Stimulated activated CD8-positive, alpha-beta memory T cell treated with anti-CD3 and anti-CD28 coated beads, Interleukin-7, amount 100 ng/mL, for 1 hour (primary cell): ENCODE measurements at places on chromosomes 4 and X.

GRCh38 chr4:121676345-121677075 is 20.3 kb downstream of the ANXA5 start:
- DNase-seq: no peak

GRCh38 chr4:102388611-102389010 is 43.3 kb upstream of the SLC39A8 start:
- DNase-seq: no peak

DNA sequence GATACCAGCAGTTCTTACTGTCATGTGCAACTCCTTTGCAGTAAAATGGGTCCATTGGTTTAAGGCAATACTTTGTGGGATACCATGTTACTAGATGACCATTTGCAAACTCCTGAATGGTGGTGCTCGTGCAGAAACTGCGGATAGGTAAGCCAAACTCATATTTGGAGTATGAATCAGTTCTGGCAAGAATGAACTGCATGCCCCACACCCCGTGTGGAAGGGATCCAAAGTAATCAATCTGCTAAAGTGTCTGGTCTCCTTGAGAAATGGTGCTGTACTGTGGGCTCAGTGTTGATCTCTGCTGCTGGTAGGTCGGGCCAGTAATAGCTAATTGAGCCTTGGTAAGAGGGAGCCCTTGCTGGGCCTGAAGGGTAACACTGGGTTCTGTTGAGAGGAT is 4.2 kb upstream of the TAB3 start:
- DNase-seq: no peak

DNA sequence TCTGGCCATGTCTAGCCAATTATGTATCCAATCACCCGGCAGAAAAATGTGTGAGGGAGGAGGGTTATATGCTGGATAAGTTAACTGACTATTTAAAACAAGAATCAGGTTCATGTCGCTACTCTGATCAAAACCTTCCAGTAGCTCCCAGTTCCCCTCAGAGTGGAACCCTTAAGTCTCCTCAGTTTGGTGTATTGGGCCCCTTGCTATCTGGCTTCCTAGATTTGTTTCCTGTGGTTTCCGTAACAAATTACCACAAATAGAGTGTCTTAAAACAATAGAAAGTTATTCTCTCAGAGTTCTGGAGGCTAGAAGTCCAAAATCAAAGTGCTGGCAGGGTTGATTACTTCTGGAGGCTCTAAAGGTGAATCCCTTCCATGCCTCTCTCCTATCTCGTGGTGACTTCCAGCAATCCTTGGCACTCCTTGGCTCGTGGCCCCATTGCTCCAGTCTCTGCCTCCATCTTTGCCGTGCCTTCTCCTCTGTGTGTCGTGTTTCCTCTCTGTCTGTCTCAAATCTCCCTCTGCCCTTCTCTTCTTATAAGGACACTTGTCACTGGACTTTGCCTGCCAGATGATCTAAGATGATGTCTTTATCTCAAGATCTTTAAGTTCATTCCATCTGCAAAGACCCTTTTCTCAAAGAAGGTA is 10.5 kb upstream of the ENPP6 start:
- DNase-seq: no peak

DNA sequence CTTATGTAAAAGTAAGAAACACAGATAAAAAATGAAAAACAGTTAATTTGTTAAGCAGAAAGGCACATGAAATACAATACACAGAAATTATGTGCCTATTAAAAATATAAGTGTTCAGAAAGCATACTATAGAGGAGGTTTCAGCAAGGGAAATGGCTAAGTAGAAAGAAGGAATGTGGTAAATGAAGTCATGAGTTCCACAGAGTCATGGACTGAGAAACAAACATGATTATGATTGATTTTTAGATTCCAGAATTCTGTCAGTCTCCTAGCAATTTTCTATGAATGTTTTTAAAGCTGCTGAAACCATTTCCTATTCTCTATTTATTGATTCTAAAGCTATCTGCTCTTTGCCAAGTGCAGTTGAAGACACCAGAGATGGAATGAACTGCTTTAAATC is 1398.4 kb downstream of the ARAP2 start:
- DNase-seq: no peak

DNA sequence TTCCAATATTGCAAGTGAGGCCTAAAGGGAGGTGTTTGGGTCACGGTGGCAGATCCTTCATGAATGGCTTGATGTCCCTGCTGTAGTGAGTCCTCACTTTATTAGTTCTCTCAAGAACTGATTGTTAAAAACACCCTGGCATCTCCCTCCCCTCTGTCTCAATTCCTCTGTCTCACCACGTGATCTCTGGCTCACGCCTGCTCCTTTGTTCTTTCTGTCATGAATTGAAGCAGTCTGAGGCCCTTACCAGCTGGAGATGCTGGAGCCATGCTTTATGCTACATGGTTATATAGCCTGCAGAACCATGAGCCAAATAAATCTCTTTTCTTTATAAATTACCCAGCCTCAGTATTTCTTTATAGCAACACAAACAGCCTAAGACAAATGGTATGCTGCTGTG is 980.7 kb upstream of the GRIA3 start:
- no peak for DNase-seq

GRCh38 chr4:103499094-103499493 is 220.7 kb downstream of the TACR3 start:
- no peak for DNase-seq

DNA sequence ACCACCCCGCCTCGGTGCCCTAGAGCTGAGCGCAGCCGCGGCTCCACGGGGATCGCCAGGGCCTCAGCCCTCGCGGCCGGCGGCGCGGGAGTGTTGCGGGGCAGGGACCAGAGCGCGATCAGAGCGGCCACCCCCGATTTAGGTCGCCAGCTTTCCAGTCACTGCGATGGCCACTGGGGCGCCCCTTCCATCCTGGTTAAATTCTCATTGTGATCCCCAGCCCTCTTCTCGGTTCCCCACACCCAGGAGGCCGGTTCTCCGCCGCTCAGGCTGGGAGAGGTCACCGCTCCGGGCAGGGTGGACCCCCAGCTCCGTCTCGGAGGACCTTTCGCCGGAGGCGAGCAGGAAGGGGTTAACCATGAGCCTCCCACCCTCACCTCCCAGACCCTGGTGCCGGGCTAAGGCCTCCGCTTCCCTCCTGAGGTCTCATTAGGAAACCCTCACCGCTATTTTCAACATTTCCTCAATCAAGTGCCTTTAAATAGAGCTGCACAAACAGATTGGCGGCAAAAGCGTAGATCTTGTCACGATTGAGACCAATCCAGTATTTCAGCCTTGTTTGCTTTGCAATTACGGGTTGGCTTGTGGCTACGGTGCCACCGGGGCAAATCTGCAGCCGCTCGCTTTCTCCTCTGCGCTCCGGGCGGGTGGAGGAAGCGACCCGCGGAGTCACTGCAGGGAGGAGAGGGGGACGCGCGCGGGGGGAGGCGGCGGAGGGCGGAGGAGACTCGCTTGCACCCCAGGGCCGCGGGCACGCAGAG is 8.3 kb upstream of the HAND2 start:
- DNase-seq: no peak

DNA sequence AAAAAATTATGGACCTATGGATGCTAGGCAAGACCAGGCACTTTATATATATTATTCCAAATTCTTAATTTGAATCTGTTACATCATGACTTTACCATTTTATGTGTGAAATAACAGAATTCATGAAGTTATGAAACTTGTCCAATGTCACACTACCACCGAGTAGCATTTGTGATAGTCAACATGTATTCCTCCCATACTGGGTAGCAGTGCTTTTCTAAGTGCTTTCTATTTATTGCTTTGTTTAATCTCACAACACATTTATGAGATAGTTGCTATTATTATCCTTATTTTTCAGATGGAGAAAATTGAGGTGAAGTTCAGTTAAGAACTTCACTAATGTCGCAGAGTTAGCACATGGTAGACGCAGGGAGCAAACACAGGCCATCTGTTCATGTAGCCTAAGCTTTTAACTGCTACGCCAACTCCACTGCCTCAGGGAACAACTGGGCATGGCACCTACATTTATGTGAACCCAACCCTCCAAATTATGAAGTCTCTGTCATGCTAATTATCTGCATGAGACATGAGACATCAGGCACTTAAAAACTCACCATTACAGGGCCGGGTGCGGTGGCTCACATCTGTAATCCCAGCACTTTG is 20.8 kb downstream of the GUCY1A1 start:
- no peak for DNase-seq

- DNase-seq: no peak
These were observed 5.4 kb downstream of the SLC25A6 start for GRCh38 chrX:1386338-1387127.

DNA sequence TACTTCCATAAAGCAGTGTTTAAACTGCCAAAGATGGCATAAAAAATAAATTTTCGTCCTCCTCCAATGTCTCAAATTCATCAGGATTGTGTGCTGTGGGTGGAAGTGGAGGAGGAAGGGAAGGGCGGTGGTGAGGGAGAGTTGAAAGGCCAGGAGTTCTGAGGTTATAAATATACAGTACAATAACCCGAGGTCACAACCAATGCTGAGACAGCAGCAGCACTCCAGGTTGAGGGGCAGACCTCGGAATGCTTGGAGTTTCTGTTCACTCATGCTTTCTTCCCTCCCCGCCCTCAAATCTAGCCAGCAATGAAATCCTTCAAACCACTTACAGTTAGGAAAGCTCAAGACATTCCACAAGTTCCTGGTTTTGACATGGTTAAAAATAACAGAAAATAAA is 134.0 kb upstream of the SMAD1 start:
- DNase-seq: no peak

GRCh38 chr4:160319221-160319867 is 1216.5 kb downstream of the RAPGEF2 start:
- no peak for DNase-seq

- DNase-seq: no peak
These were observed 175.4 kb upstream of the MBNL3 start for GRCh38 chrX:132664273-132664672.

DNA sequence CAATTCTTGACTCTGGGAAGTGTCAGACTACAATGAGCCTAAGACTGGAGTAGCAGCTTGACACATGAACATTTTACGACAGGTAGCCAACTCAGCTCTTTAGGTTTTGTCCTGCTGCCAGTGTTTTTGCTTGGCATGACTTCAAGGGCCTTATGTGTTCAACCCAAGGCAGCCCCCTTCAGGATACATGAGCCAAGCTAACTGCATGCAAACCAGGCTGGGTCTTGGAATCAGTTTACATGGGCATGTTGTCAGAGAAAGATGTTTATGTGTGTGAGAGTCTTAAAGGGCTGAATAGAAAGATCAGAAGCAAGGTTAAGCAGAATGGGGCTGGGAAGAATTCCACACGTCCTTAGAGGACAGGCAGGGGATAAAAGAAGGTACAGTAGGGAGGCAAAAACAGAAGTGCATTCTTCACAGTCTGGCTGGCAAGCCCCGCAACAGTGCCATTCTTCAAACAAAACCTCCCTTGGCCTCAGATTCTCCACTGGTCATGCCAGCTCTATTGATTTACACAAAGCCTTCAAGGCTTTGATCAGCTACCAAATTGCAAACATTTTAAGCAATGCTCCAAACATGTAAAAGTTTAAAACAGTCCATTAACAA is 97.3 kb downstream of the NKX6-1 start:
- DNase-seq: no peak

GRCh38 chrX:49247916-49248811 is 12.9 kb downstream of the CCDC22 start:
- DNase-seq: no peak

- no peak for DNase-seq
These were observed 376.4 kb upstream of the NOCT start for GRCh38 chr4:138639018-138639741.

GRCh38 chrX:101217689-101218088 is 1.9 kb upstream of the DRP2 start:
- DNase-seq: no peak

GRCh38 chrX:123223409-123223808 is 39.3 kb downstream of the GRIA3 start:
- no peak for DNase-seq

DNA sequence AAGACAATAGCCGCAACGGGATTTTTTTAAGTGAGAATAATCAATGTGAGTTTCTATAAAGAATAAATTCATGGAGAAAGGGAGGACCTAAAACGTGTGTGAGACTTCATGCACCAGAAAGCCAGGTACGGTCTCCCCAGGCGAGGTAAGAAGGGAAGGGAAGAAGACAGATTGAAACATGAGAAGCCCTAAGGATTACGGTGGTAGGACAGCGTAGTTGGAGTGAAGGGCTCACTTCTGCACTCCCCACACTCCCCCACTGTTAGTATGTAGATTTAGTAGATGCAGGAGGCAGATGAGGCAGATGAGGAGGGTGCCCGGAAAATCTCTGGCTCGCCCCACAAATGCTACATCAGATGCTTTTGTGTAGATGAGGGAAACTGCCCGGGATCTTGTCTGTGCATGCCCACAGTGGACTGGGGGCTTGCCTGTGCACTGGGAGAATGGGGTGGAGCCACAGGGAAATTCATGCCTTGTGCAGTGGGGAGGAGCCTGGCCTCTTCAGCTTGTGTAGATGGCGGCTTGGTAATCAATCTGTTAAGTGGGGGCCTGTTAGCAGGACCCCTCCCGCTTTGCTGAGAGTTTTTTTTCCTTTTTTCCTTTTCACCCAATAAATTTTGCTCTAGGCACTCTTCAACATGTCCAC is 1544.5 kb upstream of the TENM3 start:
- DNase-seq: no peak

DNA sequence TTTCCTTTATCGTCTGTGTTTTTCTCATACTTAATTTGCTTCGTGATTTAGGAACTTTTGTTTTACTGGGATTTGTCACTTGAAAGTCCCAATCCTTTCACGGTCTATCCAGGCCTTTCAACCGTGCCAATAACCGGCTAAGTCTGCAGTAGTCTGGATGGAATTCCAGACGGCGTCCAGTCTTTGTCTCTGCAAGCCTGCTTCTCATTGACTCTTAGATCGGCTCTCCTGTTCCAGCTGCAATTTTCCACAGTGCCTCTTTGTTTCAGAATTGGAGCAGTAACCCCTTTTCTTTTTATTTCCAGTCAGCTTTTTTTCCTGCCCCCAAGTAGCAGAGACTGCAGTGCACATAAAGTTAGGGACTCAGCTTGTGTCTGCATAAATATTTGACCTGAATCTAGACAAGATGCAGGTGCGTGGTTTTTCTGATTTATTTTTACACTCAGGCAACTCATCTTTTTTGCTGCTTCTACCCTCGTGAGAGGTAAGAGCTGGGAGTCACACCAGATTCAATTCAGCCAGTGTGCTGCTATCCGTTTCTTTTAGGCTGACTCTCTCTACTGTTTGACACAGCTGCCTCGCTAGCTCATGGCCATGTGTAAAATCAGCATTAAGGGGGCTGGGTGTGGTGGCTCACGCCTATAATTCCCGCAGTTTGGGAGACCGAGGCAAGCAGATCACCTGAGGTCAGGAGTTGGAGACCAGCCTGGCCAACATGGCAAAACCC is 37.4 kb upstream of the DHRSX start:
- no peak for DNase-seq

DNA sequence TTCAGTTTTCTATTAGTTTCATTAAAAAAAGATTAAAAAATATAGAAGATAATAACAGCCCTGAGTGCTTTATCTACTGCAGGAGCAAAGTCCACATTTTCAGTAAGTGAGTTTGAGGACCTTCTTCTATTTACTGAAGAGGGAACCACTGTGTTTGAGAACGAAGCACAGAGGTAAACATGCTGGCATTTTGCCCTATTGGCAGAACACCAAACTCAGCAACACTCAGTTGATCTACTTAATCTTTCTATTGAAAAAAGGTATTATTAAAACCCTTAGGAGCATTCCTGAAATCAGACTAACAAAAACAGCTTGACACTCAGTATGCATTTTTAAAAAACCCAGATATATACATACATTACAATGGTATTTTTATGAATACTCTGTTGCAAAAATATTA is 1496.7 kb downstream of the TECRL start:
- no peak for DNase-seq
